ENCODE measurements at places on chromosomes 11 and 22. TPM values are rescaled to one million over a fixed set of nuclear protein-coding genes. Genes with fewer than 3 reads are reported as not detected.

The PKNOX2 gene
- total RNA-seq, result 1.3 TPM

The SLC36A4 gene
- 30.0 TPM for total RNA-seq

The PAMR1 gene
- 2.4 TPM for total RNA-seq

- peak; percentile 87 for DNase-seq
These were observed at the start of gene FAM181B for GRCh38 chr11:82733444-82734119. Gene FAM181B, minus strand, starts transcription at chr11:82733864. Its CDS starts 135 bp downstream, at chr11:82733729.

DNA sequence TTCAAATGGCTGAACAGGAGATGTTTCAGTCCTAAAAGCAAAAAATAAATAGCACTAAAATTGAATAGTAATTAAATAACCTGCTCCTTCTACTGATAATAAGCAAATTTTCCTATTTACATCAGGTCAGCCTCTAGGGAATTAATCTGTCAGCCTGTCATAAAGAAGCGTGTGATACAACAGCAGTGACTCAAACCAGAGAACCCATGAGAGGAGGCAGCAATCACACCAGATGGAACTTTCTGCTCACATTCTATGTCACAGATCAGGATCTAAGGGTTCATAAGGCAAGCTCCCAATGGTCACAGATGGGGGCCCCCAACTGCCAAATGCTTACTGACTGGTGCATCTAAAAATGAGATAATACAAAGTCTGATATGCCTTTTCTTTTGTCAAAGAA, 41.1 kb downstream of the RBFOX2 start:
- no peak for DNase-seq

The KRTAP5-10 gene
- not detected for total RNA-seq

- DNase-seq, result no peak
These were observed 18.8 kb upstream of the INCENP start for GRCh38 chr11:62104816-62105653.

The DMC1 gene
- total RNA-seq, result 6.8 TPM

DNA sequence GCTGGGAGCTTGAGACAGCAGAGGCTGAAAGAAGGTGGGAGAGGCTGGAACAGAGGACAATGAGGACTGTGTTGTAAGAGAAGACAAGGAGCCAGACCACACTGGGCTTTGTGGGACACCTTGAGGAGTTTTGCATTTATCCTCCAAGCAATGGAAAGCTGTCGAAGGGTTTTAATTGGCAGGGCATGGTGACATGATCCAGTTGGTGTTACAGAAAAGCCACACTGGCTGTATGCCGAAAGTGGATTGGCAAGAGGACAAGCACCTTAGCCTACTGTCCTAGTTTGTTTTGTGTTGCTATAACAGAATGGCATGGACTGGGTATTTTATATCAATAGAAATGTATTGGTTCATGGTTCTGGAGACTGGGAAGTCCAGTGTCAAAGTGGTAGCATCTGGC, 14.0 kb upstream of the APLNR start:
- no peak for DNase-seq

The CYTH4 gene
- total RNA-seq, result not detected

DNA sequence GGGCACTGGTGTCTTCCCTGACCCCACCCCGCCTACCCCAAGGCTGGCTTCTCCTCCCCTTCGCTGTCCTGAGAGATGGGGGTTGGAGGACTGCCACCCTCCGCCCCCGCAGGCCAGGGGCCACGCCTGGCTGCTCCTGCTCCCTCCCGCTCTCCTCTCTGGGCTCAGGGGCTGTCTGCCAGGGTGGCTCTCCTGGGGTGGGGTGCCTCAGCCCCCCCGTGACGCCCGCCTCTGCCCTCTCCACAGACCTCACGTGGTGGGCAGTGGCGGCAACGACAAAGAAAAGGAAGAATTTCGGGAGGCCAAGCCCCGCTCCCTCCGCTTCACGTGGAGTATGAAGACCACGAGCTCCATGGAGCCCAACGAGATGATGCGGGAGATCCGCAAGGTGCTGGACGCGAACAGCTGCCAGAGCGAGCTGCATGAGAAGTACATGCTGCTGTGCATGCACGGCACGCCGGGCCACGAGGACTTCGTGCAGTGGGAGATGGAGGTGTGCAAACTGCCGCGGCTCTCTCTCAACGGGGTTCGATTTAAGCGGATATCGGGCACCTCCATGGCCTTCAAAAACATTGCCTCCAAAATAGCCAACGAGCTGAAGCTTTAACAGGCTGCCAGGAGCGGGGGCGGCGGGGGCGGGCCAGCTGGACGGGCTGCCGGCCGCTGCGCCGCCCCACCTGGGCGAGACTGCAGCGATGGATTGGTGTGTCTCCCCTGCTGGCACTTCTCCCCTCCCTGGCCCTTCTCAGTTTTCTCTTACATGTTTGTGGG, 8.1 kb downstream of the RCOR2 start:
- DNase-seq, result no peak

GRCh38 chr11:17898782-17899181, 114.1 kb downstream of the SERGEF start:
- DNase-seq, result peak; percentile 74

GRCh38 chr11:64218628-64219353, 7.2 kb downstream of the TRPT1 start:
- no peak for DNase-seq

DNA sequence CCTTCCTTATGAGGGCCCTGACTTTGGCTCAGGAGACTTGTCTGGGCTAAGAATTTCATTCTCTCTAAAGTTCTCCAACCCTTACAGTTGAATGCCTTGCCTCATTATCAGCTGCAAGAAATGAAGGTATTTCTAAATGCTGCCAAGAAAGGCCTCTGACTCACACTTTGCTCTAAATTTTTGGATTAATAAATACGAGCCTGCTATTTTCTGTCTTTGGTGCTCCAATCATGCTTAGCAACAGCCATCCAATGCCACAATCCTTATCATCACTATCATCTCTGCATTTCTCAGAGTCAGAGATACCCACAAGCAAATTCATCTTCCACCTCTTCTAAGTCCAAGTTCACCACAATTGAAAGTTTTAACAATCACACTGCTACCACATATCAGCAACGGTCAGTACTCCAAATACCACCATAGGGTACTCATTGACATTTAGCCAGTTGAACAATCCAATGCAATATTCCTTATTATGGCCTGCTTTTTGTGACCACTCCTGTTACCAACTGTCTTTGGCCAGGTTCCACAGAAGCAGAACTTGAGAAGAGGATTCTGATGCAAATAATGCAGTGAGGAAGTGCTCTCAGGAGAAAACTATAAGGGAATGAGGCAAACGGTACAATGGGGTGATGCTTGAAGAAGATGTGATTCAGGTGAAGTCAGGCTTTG, 5.7 kb downstream of the PATE2 start:
- no peak for DNase-seq

The SCO2 gene
- total RNA-seq, result 3.3 TPM

The APOL3 gene
- 0.13 TPM for total RNA-seq

The PATE1 gene
- not detected for total RNA-seq

DNA sequence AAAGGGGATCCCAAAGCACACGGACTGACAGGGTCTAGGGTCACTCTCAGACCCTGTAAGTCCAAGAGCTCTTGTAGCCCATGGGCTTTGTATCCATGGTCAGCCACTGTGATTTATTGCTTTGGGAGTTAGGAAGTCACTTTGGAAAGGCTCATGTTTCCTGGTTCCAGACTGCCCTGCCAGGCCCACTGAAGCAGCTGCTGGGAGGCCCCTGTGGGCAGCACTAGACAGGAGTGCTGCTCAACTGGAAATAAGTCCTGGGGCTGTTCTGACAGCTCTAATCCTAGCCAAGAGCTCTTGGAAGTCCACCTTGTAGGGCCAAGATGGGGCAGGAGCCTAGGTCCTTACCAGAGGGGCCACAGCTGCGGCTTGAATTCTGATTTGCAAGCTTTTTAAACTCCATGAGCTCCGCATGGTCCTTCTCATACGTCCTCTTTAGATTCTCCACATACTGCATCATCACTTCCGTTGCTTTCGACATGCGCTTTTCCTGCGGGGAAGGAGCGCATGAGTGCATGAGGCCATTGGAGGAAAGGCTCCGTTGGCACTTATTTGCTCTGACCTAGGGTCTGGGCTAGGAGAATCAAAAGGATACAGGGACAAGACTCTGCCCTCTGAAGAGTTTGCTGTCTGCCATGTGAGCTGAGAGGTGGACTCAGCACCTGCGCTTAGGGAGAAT, 32.2 kb upstream of the LYVE1 start:
- DNase-seq, result no peak

- DNase-seq, result no peak
These were observed 17.9 kb downstream of the BPIFC start for GRCh38 chr22:32446321-32446720.

The HTR3B gene
- total RNA-seq, result not detected

- peak; percentile 28 for DNase-seq
These were observed 30.4 kb upstream of the SHANK2 start for GRCh38 chr11:71282581-71283351.

The FXYD6 gene
- total RNA-seq, result 16.3 TPM

The PAX6 gene
- not detected for total RNA-seq

DNA sequence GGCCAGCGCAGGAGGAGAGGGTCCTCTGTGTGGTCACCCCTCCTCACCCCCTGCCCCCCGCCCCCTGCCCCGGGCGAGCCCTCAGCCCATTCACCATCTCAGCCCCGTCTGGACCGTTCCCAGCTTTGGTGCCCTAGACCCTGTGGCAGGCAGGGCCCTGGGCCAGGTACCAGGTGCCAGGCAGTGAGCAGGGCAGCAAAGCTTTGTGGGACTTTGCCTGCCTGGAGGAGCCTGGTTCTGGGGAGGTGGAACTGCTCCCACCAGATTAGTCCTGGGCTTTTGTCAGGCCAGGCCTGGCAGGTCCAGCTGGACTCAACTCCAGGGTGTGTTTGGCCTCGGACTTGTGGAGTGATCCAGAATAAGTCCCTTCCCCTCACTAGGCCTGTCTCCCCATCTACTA, 13.7 kb upstream of the MYRF start:
- no peak for DNase-seq

- no peak for DNase-seq
These were observed 32.4 kb downstream of the SPECC1L start for GRCh38 chr22:24303007-24303406.

The C22orf31 gene
- not detected for total RNA-seq

The ST14 gene
- total RNA-seq, result 22.9 TPM

GRCh38 chr11:86261328-86261727, 16.8 kb downstream of the EED start:
- peak; percentile 55 for DNase-seq

- DNase-seq, result no peak
These were observed 83.4 kb downstream of the SCN3B start for GRCh38 chr11:123570939-123571580.

The DNHD1 gene
- total RNA-seq, result 3.5 TPM

The RASSF10 gene
- total RNA-seq, result 2.9 TPM

The TRIM51 gene
- total RNA-seq, result not detected

GRCh38 chr11:55895216-55895615, 12.1 kb downstream of the TRIM51 start:
- DNase-seq, result no peak

GRCh38 chr11:117232092-117232878, at the start of gene RNF214:
Gene RNF214, plus strand, starts transcription at chr11:117232671. Its CDS starts 1,602 bp downstream, at chr11:117234273.
- peak; percentile 82 for DNase-seq

- no peak for DNase-seq
These were observed 13.5 kb upstream of the ADORA2A start for GRCh38 chr22:24413736-24414385.

DNA sequence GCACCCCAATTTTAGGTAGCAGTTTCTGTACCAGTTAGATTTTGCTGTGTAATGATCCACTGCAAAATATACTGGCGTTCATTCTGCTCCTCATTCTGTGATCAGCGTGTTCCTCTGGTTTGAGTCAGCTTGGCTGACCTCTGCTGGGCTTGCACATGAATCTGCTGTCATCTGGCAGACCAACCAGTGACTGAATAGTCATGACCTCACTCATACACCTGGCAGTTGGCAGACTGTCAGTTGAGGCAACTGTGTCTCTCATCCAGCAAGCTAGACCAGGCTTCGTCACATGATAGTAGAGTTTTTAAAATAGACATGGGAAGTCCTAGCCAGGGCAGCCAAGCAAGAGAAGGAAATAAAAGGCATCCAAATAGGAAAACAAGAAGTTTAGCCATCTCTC, 316.3 kb upstream of the LARGE1 start:
- DNase-seq, result no peak

DNA sequence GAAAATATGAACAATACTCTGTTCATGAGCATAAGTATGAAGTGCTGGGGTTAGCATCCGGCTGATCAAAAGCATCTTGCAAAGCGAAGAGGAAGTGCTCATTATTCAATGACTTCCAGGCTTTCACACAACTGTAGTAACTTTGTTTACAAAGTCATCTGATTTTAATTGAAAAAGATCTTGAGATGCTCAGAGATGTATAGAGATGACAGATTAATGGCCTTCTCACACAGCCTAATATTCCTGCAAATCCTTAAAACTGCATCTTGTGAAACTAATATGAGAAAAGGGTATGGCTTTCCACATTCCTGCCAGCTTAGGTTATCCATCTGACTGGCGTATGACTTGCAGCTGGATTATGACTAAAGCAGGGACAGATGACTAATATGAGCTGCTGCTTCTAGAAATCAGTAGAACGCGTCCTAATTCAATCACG, 125.4 kb downstream of the CASP12 start:
- DNase-seq, result no peak

The TEX54 gene
- 1.2 TPM for total RNA-seq

DNA sequence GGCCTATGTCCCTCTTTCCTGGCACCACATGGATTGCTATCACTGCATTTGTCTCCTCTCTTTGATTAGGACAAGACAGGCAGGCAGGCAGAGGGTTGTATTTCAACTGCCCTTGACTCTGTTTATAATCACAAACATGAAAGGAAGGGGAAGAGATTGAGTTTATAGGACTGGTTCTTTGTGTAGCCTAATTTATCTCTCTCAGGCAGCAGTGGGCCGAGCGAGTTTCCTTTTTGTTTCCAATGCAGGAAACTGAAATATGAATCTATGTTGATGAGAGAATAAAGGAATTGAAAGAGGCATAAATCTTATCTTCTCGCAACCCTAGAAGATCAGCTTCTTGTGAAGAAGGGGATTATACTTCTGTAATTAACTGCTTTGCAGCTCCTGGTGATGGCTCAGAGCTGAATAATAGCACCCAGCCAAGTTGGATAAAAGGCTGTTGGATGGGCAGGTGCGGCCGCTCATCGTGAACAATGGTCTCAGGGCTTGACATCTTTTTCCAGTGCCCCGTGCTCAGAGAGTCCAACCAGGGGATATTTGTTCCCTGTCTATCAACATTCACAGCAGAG, 80.6 kb upstream of the SYT13 start:
- no peak for DNase-seq

GRCh38 chr22:37806409-37807333, 1.1 kb upstream of the GCAT start:
- no peak for DNase-seq

The OR10A2 gene
- total RNA-seq, result not detected

The P2RY6 gene
- total RNA-seq, result not detected

- no peak for DNase-seq
These were observed 7.0 kb upstream of the TNFRSF13C start for GRCh38 chr22:41933411-41934177.

The ATXN10 gene
- 214 TPM for total RNA-seq

GRCh38 chr22:22032906-22033802, 50.6 kb upstream of the TOP3B start:
- DNase-seq, result no peak

The SLC39A13 gene
- 29.2 TPM for total RNA-seq

All from H9 (cell line).